ENCODE measurements at places on chromosomes 2 and 18.
A peak's percentile ranks its signal among the peaks of the same experiment; 100 is the strongest.

DNA sequence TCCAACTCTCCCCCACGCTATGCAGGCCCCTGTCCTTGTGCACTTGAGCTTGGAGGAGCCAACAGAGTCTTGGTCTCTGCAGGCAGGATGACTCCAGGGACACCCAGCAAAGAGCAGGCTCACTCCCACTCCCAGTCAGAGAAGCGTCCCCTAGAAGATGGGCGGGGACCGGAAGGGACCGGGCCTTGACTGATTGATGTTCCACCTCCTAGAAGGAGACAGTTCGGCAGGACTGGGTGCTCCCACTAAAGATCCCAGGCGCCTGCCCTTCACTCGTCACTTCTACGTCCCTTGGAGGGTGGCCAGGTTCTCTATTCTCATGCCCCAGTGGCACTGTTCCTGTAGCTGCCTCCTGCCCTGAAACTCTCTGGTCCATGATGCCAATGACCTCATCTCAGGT is 3.2 kb upstream of the SP100 start:
- no peak for DNase-seq

- DNase-seq: no peak
These were observed 26.0 kb downstream of the CWC22 start for GRCh38 chr2:179981085-179981484.

DNA sequence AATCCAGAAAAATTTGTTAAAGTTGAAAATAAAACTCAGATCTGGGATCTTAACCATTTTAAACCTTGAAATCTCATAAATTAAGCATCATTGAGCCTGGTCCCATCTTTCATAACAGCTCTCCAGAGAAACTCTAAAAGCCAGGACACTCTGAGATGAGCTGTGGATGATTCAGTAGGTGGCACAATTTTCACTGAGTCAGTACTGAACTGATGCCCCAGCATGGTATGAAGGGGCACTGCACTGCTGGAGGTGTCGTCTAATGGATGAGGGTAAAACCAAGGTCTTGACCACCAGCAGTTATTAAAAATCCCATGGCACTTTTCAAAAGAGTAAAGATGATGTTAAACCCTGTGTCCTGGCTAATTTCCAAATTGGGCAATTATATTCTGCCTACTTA is 170.6 kb downstream of the FIGN start:
- no peak for DNase-seq

- DNase-seq: peak; percentile 24
These were observed 70.1 kb downstream of the LDLRAD4 start for GRCh38 chr18:13288509-13289133.

- no peak for DNase-seq
These were observed 509.6 kb upstream of the TCF4 start for GRCh38 chr18:56097621-56098020.

GRCh38 chr2:95346738-95347671 is 49.9 kb downstream of the KCNIP3 start:
- DNase-seq: no peak

GRCh38 chr2:240060977-240061591 is 7.8 kb upstream of the OR6B3 start:
- DNase-seq: no peak

DNA sequence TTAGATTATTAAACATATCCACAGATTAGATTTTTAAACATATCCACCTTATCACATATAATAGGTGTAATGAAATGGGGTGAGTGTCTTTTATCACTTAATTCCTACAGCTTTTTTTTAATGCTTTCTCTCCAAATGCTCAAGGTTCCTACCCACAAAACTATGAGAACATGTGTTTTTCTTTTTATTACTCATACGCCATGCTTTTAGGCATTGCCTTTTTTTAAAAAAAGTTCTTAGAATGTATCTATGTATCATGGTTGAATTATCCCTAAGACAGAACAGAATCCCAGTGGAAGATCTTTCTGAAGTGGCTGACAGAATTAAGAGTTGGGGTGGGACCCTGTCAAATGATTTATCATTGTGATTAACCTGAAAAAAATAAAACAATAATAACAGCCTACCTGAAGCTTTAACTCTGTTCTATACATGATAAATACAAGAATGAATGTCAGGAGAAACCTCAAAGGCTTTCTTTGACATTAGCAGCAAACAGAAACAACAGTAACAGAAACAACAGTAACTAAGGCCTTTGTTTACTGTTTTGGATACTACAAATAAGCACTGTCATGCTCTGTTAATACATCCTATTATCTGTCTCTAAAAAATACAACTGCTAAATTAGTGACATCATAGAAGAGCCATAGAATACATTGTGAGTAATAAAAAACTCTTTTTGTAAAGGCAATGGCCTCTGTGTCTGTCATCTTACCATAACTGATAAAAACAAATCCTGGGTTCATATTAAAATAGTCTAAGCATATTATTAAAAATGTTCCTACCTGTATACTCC is 4.1 kb upstream of the ZNF397 start:
- DNase-seq: no peak
